Anterior cingulate cortex (tissue), 58 donors: ENCODE measurements at places on chromosomes 5 and 9.

GRCh38 chr5:78843436-78843835 lies 141.7 kb downstream of the ARSB start:
- no peak for DNase-seq

- no peak for DNase-seq
These were observed 525.0 kb downstream of the NR2F1-AS1 start for GRCh38 chr5:93055971-93056370.

- no peak for DNase-seq
These were observed 11.1 kb upstream of the RXRA start for GRCh38 chr9:134314950-134315715.

DNA sequence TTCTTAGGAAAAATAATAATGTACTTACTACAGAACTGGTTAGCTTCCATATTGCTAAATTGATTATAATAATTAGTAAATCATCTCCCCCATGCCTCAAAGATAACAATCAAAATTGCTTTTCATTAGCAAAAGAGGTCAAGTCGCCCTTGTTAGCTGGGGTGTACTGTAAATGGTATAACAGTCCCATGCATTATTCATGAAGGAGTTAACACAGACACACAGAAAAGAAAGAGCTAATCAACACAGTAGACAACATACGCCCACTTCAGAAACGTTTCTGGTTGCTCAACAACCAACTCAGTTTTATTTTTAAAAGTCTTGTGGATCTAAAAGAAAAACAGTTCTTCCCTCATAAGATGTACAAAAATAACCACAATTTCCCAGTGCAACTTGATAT lies 100.2 kb downstream of the MPDZ start:
- DNase-seq = no peak

DNA sequence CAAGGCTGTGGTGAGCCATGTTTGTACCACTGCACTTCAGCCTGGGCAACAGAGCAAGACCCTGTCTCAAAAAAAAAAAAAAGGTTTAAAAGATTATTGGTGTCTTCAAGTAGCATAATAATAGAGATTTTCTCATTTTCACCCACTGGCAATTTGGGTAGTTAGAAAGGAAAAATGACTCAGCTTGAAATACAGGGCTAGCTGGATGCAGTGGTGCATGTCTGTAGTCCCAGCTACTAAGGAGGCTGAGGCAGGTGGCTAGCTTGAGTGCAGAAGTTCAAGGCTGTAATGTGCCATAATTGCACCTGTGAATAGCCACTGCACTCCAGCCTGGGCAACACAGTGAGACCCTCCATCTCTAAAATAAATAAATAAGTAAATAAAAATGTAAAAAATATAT lies 111.1 kb downstream of the ARRDC3 start:
- DNase-seq = no peak

GRCh38 chr5:172586125-172587060 lies 54.7 kb upstream of the NEURL1B start:
- no peak for DNase-seq

DNA sequence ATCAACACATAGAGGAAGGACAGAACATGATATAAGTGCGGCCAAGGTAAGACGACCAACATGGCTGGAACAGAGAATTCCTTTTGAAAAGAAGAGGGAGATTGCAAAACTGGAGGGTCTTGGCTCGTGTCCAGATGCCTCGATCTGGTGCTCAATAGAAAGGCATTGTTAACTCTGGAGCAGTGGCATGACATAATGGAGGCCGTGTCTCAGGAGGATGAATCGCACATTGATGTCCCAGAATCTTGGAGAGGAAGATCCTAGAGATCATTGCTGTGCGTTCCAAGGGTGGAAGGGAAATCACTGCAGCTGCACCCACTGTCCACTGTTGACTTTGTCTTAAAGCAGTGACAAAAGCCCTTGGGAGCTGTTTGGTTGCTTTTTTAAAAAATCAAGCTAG lies 30.9 kb downstream of the GRAMD2B start:
- DNase-seq = peak; percentile 44

- DNase-seq = no peak
These were observed 515.2 kb downstream of the ZNF608 start for GRCh38 chr5:124231230-124231629.

GRCh38 chr9:91949946-91950664 lies at the start of gene ROR2:
ROR2 (minus strand) TSS chr9:91950228.
- DNase-seq = no peak

- no peak for DNase-seq
These were observed 8.8 kb upstream of the N4BP3 start for GRCh38 chr5:178104492-178104891.

DNA sequence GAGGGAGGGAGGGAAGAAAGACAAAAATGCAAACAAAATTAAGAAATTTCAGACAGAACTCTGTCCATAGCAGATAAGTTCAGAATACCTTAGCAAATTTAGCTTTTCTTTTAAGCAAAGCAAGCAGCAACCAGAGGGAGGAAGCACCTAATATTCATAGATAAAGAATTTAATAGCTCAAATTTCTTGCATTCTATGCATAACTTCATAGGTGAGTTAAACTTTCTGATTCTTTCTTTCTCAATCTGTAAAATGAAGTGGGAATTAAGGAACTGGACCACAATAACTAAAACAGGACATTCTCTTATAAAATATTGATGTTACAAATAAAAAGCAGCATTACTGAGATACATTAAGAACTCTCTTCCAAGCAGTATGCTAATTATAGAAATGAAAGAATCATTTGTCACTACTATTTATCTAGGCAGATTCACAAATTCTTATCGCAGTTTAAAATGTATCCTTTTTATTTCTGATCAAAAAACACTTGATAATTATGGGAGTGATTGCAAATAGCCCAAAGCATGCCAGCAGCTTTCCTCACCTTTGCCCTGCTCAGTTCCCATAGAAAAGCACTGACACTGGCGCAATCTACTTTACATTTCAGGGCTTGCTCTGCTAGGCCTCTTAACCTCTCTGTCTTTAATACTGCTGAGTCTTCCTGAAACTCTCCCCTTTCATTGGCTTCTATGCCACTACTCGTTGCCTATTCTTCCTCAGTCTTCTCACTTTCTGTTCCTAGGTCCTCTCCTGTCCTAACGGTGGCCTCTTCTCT lies 341.8 kb downstream of the PIK3R1 start:
- no peak for DNase-seq

GRCh38 chr5:51889703-51890102 lies 506.5 kb downstream of the ISL1 start:
- no peak for DNase-seq

DNA sequence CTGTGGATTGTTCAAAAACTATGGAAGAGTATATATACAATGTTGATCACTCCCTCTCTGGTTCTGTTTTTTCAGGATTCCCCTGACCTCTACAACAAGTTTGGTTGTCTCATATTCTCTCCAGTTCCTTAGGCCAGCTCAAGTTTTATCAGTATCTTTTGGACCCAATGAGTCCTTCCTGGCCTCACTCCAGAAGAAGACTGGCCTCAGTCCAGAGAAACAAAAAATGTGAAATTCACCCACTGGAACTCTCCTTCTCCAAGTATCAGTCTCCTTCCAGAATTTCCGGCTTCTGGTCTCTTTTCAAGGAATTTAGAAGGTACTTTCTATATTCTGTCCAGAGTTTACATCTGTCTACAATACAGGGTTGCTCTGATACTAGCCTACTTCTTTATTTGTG lies 537.8 kb upstream of the FTMT start:
- DNase-seq = no peak

DNA sequence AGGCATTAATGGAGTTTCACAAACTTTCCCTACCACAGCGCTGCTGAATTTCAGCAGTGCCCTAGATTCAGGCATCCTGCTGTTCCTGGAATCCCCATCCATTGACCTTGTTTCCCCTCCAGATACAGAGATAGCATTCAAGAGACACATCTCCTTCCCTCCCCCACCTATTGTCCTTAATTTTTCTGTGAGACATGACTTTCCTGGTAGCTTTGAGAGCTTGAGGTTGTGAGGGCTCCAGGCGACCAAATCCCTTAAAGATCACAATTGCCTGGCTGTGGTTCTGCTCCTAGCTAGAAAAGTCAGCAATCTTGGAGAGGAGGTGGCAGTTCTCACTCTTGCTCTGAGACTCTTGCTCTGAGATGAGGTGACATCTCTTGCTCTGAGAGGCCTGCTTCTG lies 48.0 kb downstream of the PRR16 start:
- DNase-seq = no peak

DNA sequence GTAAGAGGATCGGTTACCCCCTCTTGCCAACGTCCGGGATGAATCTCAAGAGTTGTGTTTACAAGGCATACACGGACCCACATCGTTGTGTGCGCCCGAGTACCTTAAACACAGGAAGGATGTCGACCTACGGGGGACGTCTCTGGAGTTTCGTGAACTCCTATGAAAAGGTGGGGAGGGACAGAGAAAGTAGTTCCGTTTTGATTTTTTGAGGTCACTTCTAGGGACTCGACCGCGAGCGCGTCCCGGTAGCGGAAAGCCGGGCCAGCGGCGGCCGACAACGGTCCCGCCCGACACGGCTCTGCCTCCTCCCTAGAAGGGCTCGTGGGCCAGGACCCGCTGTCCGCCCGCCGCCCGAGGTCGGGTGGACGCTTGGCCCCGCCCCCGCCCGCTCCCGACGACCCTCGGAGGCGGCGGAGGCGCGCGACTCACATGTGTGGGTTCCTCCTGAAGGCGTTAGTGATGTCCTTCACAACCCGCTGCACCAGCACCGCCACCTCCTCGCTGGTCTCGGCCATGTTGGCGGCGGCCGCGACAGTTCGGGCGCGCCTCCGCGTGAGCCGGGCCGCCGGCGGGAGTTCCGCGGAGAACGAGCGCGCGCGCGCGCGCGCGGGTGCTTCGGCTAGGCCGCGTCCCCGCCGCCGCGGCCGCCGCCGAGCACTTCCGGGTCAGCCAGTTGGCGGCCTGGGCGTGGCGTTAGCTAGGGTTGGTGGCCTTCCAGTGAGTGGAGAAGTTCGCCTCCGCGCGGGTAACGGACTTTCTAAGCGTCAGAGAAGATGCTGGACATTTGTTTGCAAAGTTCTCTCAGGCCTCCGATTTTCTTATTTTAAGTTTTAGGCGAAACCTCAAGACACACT lies at the start of gene PTAR1:
TSS of gene PTAR1 (minus strand) at position 591 of the 857 bp plus-strand sequence. CDS start at position 518, 73 bp downstream.
- peak; percentile 80 for DNase-seq

- DNase-seq = no peak
These were observed 88.8 kb upstream of the SH3GL2 start for GRCh38 chr9:17490110-17490509.

- DNase-seq = no peak
These were observed 40.8 kb downstream of the BICD2 start for GRCh38 chr9:92723801-92724323.

GRCh38 chr5:171405615-171406014 lies 13.8 kb upstream of the FGF18 start:
- no peak for DNase-seq

GRCh38 chr9:107782789-107783188 lies 293.2 kb upstream of the KLF4 start:
- no peak for DNase-seq

DNA sequence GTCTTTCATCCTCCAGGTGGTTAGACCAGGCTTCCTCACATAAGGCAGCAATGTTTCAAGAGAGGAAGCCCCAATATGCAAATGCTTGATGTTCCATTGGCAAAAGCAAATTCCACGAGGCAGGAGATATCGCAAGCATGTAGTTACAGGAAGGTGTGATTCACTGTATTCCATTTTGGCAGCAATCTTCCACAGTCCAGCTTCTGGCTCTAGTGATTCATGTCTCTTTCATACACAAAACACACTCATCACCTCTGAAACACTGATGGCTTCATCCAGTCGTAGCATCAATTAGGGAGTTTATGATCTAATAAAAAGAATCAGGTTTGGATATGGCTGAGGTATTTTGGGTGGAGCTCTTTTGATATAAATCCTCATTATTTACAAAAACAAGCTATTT lies 552.2 kb upstream of the RIOK2 start:
- no peak for DNase-seq

DNA sequence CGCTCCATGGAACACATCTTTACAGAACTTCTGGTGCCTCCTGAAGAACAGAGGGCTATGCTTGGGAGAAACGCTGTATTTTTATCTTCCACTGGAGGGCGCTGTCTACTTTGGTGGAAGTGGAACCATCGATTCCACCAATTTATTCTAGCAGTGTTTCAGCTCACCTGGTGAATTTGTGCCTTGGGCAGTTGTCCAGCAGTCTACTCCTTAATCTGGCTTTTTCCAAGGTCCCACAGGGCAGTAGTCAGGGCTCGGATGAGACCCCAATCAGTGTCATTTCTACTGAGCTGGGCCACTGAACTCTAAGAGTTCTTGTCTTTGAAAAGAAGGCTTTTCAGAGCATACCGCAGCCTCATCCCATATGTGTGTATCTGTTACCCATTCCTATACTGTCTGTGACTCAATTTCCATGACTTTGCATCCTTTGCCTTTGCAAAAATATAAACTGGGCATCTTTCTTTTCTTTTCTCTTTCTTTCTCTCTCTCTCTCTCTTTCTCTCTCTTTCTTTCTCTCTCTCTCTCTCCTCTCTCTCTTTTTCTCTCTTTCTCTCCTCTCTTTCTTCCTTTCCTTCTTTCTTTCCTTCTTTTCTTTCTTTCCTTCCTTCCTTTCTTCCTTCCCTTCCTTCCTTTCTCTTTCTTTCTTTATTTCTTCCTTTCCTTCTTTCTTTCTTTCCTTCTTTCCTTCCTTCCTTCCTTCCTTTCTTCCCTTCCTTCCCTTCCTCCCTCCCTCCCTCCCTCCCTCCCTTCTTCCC lies 138.4 kb upstream of the ZNF618 start:
- DNase-seq = no peak

DNA sequence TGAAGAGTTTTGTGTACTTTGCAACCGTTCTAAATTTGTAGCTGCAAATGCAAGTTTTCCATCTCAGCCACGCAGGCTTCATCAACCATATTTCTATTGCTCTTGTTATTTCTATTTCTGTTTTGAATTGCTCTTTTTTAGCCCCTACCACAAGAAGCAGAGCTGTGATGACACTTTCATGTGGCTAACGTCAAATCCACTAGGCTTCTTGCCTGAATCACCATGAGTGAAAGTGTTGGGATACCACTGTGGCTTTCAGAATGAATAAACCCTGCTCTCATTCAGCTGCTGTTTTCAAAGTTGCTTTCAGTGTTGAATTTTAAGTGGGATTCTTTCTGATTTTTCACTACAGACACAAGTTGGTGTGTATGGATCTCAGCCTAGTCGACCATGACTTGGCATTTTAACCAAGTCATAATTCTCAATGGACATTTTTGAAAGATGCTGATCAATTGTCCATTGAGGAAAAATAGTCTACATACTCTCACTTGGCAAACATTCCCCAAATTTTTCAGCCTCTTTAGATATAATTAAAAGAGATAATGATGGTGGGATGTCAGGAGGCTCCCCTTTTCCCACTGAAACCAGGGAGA lies 41.0 kb upstream of the MTAP start:
- DNase-seq = no peak

DNA sequence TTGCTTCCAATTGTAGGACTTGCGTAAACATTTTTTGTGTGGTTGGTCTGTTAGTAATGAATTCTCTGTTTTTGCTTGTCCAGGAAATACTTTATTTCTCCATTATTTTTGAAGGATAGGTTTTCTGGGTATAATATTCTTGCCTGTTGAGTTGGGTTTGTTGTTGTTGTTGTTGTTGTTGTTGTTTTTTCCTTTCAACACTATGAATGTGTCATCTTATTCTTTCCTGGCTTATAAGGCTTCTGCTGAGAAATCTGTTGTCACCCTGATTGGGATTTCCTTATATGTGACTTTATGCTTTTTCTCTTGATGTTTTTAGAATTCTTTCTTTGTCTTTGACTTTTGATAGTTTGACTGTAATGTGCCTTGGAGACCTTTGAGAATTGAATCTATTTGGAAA lies 39.8 kb downstream of the SLF1 start:
- DNase-seq = no peak
